ENCODE measurements at places on chromosomes 1 and 21. TPM values are rescaled to one million over a fixed set of nuclear protein-coding genes. Genes with fewer than 3 reads are reported as not detected.

TCEA3 gene
- polyA plus RNA-seq, result 27.8 TPM

SDE2 gene
- polyA plus RNA-seq, result 8.5 TPM

DNA sequence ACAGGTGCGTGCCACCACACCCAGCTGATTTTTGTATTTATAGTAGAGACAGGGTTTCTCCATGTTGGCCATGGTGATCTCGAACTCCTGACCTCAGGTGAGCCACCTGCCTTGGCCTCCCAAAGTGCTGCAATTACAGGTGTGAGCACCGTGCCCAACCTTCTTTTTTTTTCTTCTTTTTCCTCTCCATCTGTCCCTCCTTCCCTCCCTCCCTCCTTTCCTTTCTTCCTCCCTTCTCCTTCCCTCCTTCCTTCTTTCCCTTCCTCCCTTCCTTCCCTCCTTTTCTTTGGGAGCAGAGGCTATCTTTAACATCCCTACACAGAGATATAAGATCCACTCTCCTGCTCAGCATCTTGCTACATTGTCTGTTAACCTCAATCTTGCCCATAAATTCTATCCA is 24.4 kb upstream of the FAM89A start:
- no peak for DNase-seq

GRCh38 chr1:203117611-203118575 is 9.6 kb upstream of the ADORA1 start:
- DNase-seq, result peak; percentile 75

CELA2A gene
- polyA plus RNA-seq, result not detected

SELL gene
- 1.6 TPM for polyA plus RNA-seq

SPATA6 gene
- 2.5 TPM for polyA plus RNA-seq

- no peak for DNase-seq
Measured at GRCh38 chr21:14826630-14827029, 238.2 kb downstream of the NRIP1 start.

TNFRSF18 gene
- not detected for polyA plus RNA-seq

DNA sequence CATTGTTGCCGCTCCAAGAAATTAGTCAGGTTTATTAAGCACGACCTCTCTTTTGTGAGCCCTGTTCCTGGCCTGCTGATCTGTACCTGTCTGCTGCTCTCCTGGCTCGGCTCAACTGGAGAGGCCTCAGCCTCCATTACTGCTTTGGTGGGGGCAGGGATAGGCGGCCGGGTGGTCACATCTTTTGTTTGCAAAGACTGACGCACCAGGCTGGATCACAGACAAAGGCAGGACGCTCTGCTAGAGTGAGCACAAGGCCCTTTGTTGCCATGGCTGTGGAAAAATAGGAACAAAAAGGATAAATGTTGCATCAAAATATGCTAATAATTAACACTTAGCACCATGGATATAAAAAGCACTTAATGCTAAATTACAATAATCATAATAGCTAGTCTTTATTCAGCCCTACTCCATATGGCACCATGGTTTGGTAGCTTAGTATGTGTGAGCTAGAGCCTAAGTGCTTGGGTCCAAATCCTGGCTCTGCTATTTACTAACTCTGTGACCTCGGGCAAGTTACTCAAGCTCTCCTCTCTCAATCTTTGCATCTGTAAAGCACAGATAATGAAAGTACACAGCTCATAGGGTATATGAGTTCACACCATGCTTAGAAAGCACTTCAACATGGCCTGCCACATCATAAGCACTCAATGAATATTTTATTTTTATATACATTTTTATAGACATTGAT is 28.9 kb upstream of the HPDL start:
- DNase-seq, result peak; percentile 39

Measured in small intestine (tissue), 16 donors.